ENCODE measurements at places on chromosomes 12 and 14.

DNA sequence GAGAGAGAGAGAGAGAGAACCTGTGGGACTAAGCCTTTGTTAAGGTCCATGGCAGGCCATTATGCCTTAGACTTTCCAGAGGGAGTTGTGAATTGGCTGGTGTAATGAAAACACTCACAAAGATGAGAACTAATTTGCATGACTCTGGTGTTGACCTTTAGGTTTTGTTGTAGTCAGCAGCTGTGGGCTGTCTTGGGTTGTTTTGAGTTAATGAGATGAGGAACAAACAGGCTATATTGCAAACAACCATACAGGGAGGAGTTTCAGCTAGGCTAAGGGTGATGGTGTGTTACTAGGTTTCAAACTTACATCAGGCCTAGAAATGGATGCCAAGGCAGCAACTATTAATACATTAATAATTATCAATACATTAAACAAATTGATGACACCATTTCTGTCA is 26.3 kb downstream of the ATXN7L3B start:
- no peak for DNase-seq

DNA sequence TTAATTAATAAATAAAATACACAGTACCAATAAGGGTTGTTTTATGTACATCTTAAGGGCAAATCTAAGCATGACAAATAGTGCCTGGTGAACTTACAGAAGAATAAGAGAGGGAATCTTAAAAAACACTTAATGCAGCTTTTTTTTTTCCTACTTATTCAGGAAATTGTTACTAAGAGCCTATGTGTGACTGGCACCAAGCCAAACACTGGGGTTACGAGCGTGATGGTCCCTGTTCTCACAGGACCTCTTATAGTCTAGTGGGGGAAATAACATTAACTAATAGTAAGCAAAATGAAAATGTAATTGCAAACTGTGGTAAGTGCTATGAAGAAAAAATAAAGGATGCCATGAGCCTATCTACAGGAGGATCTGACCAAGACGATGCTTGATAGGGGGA is 53.6 kb downstream of the RTN1 start:
- no peak for DNase-seq

DNA sequence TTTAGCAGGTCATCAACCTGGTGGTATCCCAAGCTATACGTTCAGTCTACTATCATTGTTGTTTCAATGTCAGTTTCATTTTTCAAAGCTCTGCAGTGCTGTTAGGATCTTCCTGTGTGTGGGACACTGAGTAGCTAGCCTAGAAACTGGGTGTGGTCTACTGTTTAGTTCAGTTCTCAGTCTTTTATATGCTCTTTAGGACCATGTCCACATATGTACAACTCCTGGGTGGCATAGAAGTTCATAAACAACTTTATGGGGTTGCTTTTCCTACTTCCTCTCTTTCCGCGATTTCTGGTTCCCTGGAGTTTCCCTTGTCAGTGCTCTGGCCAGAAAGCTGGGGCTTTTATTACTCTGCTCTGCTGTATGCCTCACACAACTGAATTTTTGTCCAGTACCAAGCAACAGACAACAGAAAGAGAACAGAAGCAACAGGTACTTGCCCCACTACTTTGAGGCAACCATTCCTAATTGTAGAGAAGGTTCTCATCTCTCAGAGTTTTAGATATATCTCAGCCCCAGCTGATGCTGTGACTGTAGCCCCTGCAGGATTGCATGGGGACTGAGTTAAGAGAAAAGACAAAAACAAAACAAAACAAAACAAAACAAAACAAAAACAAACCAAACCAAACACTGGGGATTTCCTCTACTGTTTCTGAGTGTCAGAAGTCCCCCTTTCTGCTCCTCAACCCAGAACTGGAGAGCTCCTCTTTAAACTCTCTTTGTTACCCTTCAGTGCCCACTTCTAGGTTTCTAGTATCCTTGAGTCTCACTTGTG is 30.3 kb downstream of the MIS18BP1 start:
- DNase-seq, result no peak

- DNase-seq, result no peak
Measured at GRCh38 chr14:89171168-89171567, 245.9 kb downstream of the FOXN3 start.

DNA sequence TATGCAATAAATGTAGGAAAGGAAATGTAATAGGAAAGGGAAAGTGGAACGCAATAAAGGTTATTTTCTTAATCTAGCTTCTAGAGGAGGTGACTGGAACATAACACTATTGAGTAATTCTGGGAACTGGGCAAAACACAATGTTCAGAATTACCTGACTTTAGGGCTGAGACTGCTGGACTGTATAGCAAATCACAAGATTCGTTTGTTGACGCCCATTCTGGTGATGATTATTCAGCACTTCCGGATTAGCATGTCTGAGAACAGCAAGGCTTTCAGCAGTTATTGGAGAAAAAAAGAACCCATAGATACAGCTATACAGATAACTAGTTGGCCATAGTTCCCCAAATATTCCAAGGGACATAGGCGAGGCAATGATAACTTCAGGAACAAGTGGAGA is 2.3 kb upstream of the KLRD1 start:
- no peak for DNase-seq

- no peak for DNase-seq
Measured at GRCh38 chr12:54148560-54149429, 40.0 kb downstream of the SMUG1 start.

DNA sequence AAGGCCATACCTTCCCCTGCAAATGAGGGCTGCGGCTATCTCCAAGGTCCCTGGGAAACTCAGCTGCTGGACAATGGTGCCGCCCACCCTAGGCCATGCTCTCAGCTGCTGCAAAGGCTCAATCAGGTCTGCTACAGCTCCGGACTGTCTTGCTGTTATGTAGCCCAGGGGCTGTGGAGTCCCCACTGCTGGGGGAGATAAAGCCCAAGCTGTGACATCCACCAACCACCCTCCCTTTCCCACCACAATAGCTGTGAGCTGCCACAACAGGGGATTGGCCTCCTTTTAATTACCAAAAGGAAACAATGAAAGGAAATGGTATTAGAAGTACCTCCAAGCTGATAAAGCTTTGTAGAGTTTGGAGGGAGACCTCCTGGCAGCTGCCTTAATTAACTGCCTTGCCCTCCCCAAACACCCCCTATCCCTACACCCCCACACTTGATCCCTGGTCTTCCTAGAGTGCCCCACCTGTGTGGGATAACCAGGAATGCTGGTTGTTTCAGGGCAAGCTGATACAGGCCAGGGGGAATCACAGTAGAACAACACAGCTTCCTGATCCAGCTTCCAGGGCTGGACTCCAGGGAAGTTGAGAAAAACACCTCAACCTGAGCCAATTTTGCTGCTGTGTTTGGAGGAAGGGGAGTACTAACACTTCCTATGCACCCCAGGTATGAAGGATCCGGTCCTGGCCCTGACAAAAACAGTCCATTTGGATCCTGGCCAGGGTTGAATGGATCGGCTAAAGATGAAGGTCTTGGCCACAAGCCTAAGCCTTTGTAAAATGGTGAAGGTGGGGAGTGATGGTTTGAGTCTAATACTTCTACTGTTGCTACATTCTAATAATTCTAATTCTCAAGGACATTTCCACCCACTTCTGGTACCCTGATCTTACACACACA is at the start of gene VWF:
Gene VWF (minus strand): TSS at position 260 of the 899 bp plus-strand sequence. CDS start 1,474 bp downstream, outside the sequence.
- no peak for DNase-seq

- no peak for DNase-seq
Measured at GRCh38 chr14:94088516-94088915, 7.4 kb downstream of the IFI27L1 start.

DNA sequence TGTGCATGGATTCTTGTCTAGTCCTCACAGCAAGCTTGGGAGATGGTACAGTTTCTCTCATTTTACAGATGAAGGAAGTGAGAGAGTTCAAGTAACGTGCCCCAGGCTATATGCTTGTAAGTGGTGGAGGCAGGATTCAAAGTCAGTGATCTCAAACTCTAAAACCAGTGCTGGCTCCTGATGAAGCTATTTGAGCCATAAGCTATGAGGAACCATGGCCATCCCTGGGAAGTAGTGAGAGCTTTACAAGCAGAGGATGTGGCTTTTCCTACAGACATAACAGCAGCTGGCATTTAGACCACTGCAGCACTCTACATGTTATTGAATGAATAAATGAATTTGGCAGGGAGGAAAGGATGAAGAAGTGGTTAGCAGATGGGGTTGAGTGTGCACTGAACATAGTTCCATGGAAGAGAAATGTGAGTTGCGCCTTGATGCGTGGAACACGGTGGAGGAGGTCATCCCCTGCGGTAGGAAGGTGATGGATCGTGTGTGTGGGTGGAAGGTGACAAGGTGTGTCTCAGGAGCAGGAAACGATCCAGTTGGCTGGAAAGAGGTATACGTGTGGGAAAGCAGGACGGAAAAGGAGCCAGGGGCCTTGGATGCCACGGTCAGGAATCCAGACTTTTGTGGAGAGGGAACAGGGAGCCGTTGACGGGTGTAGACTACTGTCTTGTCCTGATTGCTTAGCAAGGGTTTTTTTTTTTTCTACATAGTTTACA is 65.2 kb downstream of the RFX4 start:
- DNase-seq, result no peak

DNA sequence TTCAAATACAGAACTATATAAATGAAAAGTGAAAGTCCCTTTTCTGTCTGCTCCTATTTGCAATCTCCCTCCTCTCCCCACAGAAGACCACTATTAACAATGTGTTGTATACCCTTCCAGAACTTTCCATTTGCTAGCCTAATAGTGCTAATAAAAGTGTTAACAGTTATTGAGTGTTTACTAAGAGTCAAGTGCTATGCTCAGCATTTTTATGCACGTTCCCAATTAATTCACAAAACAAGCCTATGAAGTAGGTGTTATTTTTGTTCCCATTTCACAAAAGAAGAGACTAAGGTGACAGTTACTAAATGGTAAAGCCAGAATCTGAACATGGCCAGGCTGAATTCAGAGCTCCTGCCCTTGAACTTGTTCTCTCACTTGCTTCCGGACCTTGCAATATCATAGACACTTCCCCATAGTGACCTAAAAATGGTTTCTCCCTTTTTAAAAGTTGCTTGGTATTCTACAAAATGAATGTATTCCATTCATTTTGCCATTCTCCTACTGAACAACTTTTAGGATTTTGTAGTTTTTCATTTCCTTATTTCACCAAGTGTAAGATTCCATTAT is 1.6 kb upstream of the PRKAB1 start:
- no peak for DNase-seq

- DNase-seq, result no peak
Measured at GRCh38 chr14:101191101-101191720, 287.7 kb upstream of the RTL1 start.

GRCh38 chr14:93998871-93999403 is 1.8 kb downstream of the CCDC197 start:
- DNase-seq, result no peak

Measured in HT-29 (cell line).